ENCODE measurements at places on chromosomes 1 and 21.
A peak's percentile ranks its signal among the peaks of the same experiment; 100 is the strongest.

DNA sequence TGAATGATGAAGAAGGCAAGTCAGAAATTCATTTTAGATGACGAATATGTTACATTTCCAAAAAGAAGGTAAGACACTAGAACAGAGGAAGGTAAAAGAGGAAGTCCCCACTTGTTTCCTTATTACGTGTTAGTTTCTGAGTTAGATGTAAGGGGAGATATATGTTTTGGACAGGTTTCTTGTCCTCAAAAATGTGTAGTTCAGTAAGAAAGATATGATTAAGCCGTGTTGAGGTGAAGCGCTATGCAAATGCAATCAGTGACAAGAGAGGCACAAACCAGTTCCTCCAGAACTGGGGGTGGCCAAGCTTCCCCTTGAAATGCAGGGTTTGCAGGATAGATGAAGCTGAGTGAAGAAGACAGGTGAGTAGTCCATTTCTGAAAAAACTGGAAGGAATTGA lies 293.3 kb upstream of the RUNX1 start:
- DNase-seq: no peak

GRCh38 chr1:98133131-98133530 lies 212.3 kb upstream of the DPYD start:
- no peak for DNase-seq

DNA sequence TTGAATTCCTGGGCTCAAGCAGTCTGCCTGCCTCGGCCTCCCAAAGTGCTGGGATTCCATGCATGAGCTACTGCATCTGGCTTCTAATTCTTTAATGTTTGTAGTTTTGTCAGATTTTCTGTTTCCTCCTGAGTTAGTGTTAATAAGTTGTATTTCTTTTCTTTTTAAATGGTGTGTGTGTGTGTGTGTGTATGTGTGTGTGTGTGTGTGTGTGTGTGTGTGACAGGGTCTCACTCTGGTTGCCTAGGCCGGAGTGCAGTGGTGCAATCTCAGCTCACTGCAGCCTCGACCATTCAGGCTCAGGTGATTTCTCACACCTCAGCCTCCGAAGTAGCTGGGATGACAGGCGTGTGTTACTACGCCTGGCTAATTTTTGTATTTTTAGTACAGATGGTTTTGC lies 50.2 kb downstream of the ADARB1 start:
- DNase-seq: no peak

DNA sequence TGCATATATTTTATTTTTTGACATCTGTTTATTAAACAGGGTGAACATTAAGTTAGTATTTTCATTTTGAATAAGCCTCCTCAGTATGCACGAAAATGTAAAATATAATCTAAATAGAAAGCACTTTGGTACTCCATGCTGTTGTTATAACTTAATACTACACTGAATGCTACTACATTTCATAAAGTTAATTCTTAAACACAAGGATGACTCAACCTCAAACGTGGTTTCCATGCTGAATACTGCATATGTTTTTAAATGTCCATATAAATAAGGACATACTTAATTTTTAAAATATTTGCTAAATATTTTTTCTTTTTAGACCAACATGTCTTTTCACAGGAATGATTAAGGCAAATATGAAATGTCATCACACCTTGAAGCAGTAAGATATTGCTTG lies 83.9 kb downstream of the USP24 start:
- no peak for DNase-seq

- DNase-seq: no peak
Measured at GRCh38 chr1:53449021-53449420, 10.2 kb upstream of the DMRTB1 start.

- no peak for DNase-seq
Measured at GRCh38 chr1:224406216-224406615, 28.4 kb downstream of the WDR26 start.

- no peak for DNase-seq
Measured at GRCh38 chr1:4486408-4487120, 167.8 kb upstream of the AJAP1 start.

DNA sequence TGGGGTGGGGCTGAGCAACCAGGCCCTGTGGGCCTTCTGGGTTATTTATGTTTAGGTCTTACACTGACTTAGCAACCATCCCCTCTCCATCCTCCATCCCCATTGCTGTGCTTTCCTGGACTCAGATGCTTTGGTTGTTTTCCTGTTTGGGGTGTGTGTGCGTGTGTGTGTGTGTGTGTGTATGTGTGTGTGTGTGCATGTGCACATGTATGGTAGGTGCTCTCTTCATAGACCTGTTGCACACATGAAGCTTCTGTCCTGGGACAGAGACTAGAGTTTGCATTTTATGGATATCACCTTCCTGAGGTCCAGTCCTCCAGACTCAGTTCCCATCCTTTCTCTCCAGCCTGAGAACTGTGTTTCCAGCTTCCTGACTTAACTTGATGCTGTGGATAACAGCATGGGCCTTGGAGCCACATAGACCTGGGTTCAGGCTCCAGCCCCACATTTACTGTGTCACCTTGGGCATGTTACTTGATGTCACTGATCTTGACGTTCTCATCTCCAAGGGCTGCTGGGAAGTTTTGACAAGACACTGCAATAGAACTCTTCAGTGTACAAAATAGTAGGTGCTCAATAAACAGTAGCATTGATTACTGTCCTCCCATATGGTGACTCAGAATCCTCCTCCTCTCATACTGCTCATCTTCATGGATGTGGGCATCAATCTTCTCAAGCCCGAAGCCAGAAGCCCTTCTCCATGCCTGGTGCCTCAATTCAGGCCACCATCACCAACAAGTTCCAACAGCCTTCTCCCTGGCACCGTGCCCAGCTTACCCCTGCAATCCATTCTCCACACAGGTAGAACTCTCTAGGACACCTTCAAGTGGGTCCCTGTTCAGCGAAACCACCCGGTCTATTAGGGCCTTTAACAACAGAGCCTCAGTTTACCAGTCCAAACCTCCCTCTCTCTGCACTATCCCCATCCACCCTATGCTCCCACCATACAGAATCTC lies 181.8 kb upstream of the EDN2 start:
- no peak for DNase-seq

- DNase-seq: no peak
Measured at GRCh38 chr1:29233693-29234092, 2.6 kb upstream of the PTPRU start.

DNA sequence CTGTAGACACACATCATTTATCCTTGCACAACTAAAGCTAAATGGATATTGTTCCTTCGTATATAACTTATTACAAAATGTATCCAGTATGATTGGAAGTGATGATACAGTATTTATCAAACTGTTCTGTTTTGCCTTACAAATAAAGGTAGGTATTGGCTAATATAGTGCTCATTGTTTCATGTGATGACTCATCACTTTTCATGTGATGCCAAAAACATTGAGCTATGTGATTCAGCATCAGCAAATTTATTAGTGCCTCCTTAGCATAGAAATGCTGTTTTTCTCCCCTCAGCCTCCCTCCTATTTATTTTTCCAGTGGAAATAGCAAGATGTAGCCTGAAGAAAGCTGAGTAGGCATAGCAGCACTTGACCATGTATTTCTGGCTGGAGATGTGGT lies 228.6 kb upstream of the LYPLAL1 start:
- DNase-seq: no peak

GRCh38 chr1:31886866-31887265 lies 51.3 kb downstream of the PTP4A2 start:
- DNase-seq: no peak

DNA sequence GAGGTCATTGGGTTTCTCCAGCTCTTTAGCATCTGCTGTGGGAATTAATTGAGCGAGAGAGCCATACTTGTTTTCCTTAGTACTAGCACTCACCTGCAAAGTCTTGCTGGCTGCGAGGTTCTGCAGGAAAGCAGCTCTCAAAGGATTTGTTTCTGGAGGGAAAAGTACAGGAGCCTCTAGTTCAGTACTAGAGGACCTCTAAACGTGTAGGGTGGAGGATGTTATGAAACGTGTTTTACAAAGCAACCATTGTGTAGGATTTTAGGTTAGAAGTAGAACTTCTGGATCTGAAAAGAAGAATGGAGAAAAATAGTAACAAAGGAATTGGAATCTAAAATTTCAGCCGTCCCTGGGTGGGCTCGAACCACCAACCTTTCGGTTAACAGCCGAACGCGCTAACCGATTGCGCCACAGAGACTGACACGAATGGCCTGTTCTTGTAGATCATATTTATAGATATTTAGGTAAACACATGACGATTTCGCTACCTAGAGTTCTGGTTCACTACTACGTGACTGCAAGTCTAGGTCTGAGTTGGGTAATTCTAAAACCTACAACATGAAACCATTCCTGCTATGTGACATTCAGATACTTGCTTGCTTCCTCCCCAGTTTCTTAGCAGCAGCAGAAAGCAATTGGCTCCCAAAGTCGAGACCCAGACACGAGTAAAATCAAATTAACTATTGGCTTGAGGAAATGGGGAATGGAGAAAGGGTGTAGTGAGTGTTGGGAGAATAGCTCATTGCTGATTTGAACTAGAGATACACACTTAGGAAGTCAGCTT lies 60.2 kb upstream of the CFAP126 start:
- peak; percentile 52 for DNase-seq

GRCh38 chr1:25926731-25927496 lies 20.7 kb upstream of the STMN1 start:
- DNase-seq: no peak

DNA sequence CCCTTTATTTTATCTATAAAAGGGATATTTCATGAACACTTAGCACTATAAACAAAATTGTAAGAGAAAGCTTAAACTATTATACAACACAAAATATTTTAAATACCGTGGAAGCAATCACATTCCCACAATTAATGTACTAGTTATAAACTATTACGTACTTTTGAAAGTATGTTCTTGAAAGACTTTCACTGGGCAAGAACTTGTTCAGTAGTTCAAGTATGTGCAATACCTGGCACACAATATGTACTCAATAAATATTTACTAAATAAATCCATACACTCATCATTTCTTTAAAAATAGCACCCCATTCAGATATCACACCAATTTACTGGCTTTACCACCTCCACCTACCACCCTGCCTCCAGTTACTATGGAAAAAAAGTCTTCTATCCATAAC lies 12.6 kb upstream of the FMO2 start:
- no peak for DNase-seq

DNA sequence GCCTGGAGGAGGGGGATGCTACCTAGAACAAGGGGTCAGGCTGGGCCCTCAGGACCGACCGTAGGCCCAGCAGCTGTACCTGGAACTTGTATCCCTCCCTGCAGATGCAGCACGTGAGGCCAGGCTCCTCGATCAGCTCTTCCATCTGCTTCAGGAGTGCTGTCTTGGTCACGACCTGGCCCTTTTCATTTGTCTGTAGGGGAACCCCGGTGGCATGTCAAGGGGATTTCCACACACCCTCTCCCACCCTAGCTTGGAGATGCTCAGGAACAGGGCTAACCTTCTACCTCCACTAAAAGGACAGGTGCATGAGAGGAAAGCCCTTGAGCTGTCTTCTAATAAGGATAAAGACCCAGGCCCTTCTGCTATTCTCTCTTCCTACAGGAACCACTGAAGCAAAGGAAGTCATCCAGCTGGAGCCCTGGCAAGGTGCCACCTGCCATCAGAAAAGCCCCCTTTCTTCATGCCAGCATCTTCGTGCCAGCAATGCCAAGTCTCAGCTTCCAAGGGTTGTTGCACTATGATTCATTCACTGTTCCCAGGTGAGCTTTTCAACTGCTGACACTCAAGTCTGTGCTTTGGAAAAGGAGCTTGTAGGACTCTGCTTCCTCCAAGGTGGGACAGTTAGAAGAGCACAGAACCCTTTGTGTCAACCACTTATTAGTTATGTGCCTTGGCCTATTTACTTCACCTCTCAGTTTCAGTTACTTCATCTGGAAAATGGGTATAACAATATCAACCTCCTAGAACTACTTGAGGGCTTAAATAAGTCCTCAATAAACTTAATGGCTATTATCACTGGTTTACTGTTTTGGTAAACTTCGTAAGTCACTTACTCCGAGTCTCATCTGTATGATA lies 122.1 kb downstream of the UBR4 start:
- no peak for DNase-seq

DNA sequence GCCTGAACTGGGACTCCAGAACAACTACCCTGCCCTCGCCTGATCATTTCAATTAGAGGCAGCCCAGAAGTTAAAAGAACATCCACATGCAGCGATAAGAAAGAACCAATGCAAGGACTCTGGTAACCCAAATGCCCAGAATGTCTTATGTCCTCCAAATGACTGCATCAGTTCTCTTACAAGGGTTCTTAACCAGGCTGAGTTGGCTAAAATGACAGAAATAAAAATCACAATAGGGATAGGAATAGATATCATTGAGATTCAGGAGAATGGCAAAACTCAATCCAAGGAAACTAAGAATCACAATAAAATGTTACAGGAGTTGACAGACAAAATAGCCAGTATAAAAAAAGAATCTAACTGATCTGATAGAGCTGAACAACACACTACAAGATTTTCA lies 80.1 kb upstream of the PTGFR start:
- DNase-seq: no peak

DNA sequence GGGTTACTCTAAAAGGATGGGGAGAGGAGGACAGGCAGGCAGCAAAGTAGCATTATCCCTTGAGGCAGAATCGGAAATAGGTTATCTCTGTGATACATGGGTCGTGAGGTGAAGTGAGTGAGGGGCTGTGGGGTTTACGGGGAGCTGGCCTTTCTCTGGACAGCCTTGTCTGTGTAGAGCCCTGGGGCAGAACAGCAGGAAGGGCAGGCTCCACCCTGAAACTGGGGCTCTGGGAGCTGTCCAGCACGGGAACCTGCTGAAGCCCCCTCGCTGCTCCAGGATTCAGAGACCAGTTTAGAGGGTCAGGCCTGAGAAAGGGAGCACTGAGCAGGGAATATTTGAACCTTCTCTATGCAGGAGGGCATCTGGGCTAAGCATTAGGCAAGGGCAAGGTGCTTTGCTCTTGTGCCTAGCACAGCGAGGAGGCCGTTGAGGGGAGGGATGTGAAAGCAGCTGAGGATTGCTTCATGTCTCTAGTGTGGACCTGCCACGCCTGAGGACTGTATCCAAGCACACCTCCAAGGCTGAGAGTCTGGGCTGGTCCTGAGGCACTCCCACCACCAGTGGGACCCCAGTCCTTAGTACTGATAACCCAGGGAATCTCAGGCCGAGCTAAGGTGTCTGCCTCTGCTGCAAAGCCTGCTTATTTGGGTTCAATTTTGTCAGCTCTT lies 55.8 kb downstream of the NAV1 start:
- no peak for DNase-seq

DNA sequence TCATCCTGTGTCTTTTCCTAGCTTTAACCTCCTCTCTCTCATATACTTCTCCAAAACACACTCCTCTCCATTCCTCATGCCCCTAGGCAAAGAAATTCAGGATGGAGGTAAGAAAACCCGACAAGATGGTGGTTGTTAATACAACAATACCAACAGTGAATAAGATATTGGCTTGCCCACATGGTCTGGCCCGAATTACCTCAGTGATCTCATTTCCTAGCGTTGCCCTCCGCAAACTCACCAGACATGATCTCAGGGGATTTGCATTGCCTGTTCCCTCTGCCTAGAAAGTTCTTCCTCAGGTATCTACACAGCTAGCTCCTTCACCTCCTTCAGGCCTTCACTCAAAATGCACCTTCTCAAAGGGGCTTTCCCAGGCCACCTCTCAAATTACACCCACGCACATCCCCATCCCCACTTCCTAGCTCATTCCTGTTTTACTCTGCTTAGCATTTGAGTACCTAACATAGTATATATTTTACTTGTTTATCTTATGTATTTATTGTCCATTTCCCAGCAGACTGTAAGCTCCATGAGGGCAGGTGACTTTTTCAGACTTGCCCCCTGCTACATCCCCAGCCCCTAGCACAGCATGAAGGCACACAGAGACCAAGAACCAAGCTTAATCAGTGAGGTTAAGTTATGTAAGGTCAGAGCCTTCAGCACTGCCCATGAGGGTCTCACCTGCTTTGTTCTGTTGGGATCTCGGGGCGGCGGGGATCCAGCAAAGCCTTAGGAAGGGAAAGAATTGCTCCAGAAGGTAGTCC lies 10.2 kb upstream of the UBR4 start:
- no peak for DNase-seq

GRCh38 chr1:117836069-117836468 lies 93.4 kb downstream of the GDAP2 start:
- no peak for DNase-seq

Data from activated T-cell treated with anti-CD3 and anti-CD28 coated beads for 48 hours (primary cell).